ENCODE measurements at places on chromosomes 12 and 14.

- no peak for DNase-seq
Measured at GRCh38 chr14:89407856-89408255, 9.2 kb downstream of the FOXN3 start.

- DNase-seq, result no peak
Measured at GRCh38 chr12:51471111-51471864, 46.7 kb downstream of the SLC4A8 start.

GRCh38 chr12:120013659-120014380 lies 24.8 kb downstream of the BICDL1 start:
- DNase-seq, result no peak

- DNase-seq, result no peak
Measured at GRCh38 chr12:106736051-106736957, 38.2 kb upstream of the RIC8B start.

- no peak for DNase-seq
Measured at GRCh38 chr14:67673451-67673850, 981 bp downstream of the VTI1B start.

DNA sequence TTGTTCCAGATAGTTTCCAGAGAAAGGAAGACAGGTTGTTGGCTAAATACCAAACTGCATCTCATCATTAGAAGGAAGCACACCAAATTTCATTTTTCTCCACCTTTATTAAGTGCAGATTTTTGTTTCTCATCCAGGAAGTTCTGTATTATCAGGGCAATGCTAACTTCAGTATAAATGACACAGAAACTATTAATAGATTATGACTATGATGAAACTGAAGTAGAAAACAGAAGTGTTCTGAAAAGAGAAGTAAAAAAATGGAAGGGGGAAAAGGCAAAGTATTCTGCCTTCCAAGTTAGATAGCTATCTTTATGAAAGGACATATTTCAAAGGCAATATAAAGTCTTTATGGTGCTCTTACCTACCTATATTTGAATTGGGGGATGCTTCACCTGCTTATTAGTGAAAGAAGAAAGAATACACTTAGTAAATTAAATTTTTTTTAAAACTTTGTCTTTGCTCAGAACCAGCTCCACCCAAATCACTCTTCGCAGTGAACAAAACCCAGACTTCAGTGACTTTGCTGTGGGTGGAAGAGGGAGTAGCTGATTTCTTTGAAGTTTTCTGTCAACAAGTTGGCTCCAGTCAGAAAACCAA lies 223.9 kb downstream of the PTPRO start:
- no peak for DNase-seq

GRCh38 chr14:59687663-59688062 lies 111.1 kb upstream of the CCDC175 start:
- no peak for DNase-seq

- DNase-seq, result no peak
Measured at GRCh38 chr12:127230843-127231260, 1036.1 kb upstream of the TMEM132C start.

GRCh38 chr14:51750542-51750941 lies 98.8 kb downstream of the FRMD6 start:
- no peak for DNase-seq

DNA sequence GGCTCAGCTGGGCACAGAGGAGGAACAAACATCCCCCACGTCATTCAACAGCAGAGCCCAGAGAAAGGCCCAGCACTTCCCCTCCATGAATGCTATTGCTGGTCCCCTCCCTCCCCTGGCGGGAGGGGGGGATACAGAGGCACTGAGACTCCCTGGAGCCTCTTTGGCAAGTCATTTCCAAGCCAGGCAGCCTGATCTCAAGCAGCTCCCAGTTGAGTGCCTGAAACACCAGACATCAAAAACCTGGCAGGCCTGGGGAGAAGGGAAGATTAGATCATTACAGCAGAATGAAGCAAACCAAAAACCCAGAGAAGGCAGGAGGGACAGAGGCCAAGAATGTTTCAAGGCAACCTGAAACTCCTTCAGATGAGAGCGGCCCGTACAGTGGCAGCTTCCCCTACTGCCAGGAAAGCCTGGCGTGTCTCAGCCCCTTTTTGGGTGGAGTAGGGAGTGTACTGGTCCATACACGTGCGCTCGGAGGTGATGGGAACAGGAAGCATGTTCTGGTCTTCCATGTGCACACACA lies 92.1 kb downstream of the LRRC74A start:
- DNase-seq, result no peak

GRCh38 chr12:102425109-102426039 lies 55.0 kb downstream of the IGF1 start:
- no peak for DNase-seq

DNA sequence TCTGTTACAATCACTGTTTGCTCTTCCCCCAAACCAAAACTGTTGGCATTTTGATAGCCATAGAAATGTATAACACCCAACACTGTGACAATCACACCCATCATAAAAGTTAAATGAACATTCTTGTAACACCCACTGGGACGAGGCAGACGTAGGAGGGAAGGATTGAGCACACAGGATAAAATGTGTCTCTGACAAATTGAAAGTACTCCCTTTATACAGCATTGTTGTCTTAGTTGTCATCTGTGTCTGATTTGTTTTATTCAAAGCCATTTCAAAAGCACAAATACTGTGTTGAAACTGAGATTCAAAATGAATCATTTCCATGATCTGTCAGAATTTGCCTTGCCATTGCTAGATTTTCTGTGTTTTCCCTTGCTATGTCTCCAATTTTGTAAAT lies 436.3 kb downstream of the TMTC2 start:
- DNase-seq, result no peak

- no peak for DNase-seq
Measured at GRCh38 chr12:52204931-52205505, 13.2 kb upstream of the KRT80 start.

GRCh38 chr12:52251367-52252051 lies 18.5 kb downstream of the KRT7 start:
- no peak for DNase-seq

DNA sequence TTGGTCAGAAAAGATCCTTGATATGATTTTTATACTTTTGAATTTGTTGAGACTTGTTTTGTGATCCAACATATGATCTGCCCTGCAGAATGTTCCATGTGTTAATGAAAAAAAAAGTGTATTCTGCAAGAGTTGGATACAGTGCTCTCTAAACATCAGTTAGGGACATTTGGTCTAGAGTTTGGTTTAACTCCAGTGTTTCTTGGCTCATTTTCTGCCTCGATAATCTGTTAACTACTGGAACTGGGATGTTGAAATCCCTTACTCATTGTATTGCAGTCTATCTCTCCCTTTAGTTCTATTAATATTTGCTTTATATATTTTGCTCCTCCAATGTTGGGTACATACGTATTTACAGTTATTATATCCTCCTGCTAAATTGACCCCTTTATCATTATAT lies 18.3 kb upstream of the TXNRD1 start:
- DNase-seq, result no peak

Measured in stimulated activated CD4-positive, alpha-beta T cell treated with anti-CD3 and anti-CD28 coated beads, Interleukin-15, amount 100 ng/mL, for 1 hour (primary cell).